Anterior cingulate cortex (tissue), 58 donors: ENCODE measurements at places on chromosomes 2 and 18.

GRCh38 chr18:71936744-71937143, 607.4 kb downstream of the CBLN2 start:
- DNase-seq, result no peak

- peak; percentile 7 for DNase-seq
Measured at GRCh38 chr2:10408649-10409579, 39.2 kb downstream of the ODC1 start.

DNA sequence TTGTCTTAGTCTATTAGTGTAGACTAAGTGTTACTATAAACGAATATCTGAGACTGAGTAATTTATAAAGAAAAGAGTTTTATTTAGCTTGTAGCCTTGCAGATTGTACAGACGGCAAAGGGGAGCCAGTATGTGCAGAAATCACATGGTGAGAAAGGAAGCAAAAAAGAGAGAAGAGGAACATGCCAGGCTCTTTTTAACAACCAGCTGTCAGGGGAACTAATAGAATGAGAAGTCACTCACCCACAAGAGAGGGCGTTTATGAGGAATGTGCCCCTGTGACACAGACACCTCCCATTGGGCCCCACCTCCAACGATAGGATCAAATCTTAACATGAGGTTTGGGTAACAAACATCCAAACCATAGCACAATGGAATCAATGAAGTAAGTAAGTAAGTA, 20.6 kb upstream of the ZNF804A start:
- DNase-seq, result no peak

DNA sequence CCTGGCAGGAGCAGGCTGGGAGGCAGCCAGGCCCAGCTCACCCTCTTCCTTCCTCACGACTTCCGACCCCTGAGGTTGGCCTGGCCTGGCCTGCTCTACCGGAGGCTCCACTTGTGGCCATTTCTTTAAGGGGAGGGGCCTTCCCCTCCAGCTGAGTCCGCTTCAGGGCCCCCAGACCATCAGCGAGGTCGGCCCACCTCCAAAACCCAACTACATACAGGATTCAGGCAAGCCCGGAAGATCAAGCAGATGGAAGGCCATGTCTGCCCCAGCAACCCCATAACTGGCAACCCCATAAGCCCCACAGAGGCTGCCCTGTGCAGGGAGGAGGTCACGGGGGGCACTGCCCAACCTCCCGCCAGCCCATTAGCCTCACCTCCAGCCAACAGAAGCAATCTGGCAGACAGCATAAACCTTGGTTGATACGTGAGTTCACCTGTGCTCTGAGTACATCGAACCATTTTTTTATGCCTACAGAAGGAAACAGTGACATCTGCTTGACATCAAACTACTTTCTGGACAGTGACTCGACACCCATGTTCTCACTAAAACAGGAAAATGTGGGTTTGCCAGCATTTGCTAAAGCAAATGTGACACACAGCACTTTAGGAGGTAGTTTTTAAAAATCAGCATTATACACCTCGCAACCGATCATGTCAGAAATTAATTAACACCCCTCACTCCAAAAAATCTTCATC, 98.9 kb downstream of the EIPR1 start:
- no peak for DNase-seq

DNA sequence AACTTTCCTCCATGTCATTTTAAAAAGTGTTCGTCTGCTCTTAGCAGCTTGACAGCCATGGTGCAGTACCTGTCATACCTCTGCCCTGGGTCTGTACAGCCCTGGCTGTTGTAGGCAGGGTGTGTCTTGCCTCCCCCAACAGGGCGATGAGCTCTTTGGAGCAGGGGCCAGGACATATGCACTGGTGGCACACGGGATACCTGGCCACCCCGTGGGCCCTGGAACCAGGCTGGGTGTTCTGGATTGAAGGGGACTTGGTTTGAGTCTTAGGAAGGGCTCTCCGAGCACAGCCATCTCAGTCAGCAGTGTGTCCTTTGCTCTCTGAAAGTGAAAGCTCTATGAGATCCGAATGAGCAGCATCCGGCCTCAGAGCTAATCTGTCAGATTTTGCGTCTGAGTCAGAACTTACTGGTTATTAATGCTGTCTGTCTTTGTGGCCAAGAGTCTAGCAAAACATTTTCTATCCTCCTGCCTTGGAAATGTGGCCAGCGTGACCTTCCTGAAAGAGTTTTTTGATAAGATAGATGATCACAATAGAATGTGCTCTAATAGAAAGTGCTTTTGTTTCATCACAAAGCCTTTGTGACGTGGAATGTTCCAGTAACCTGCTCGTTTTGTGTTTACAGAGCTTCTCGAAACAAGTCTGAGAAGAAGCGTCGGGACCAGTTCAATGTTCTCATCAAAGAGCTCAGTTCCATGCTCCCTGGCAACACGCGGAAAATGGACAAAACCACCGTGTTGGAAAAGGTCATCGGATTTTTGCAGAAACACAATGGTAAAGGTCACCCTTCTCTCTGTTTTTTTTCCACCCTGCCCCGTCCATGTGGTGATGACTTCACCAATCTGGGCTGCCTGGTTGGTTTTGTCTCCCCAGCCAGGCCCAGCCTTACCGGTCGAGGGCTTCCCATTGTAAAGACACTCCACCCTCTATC, 77.3 kb upstream of the RPL31 start:
- DNase-seq, result no peak

DNA sequence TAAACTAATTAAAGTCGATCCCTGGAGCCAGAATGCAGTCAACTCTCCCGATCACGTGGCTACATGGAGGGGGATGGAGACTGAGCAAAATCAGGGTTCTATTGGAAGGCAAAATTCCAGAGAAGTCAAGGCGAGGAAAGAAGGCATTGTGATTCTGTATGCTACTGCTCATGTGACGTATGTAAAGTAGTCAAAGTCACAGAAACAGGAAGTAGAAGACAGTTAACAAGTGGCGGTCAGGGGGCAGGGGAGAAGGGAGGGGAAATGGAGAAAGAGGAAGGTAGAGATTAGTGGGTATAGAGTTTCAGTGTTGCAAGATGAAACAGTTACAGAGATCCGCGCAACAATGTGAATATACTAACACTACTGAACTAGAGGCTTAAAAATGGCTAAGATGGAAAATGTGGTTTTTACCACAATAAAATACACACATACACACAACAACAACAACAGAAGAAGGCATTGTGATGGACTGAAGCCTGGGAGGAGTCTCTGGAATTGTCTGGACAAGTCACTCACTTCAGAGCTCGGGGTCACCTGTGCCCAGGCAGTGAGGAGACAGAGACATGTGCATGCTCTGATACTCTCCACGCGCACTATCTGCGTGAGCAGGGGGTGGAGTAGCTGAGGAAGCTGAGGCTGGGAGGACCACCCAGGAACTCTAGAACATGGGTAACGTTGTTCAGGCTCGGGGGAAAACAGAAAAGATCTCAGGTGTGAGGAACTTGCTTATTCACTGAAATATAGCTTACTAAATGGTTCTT, 89.9 kb upstream of the CDCA7 start:
- no peak for DNase-seq

DNA sequence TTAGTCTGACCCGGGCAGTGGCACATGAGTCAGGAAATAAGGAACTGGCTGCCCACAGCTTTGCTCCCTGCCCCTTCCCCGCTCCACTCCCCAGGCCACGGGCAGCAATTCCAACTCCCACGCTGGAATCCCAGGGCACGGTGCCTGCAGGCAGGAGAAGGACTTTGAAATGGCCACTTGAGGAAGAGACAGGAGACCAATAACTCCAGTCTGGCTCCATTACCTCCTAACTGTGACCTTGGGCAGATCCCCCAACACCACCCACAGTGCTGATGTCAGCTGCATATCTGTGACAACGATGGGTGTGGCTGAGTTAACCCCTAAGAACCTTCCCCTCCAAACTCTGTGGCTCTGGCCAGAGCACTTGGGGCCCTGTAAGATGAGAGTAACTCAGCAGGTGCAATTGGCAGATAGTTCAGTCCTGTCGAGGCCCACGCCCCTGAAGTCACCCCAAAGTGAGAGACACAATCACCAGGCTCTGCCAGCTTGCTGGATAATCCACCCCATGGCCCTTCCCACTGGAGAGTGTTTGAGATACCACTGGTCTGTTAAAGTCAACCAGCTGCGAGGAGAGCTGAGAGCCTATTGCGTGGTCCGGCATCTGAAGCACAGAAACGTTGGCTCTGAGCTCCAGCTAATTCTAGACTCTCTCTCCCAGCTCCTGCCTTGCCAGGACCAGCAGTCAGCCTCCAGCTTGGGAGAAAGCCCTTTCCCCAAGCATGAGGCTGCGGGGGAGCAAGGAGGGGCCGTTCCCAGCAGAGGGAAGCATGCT, 175.2 kb downstream of the TNS1 start:
- DNase-seq, result no peak

- DNase-seq, result no peak
Measured at GRCh38 chr2:143467011-143467410, 337.8 kb downstream of the ARHGAP15 start.

- no peak for DNase-seq
Measured at GRCh38 chr2:147560810-147561535, 283.9 kb upstream of the ACVR2A start.

GRCh38 chr18:34809451-34810072, 99.5 kb downstream of the DTNA start:
- DNase-seq, result peak; percentile 19

DNA sequence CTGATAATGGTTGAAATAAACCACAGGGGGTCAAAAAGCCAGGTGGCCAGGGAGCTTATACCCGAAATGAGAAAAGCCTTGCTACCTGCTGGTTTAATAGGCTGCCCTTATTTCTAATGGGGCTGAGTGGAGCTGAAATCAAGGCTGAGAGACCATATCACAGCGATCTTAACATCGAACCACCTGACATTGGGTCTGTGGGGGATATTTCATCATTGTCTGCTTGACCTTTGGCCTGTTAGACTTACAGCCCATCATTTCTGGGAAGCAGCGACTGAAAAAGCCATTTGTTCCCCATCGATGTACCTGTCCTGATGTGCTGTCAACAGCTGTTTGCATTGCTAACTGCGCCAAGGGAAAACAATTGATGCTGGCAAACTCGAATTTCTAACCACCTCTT, 199.7 kb upstream of the SLC14A2 start:
- no peak for DNase-seq

- no peak for DNase-seq
Measured at GRCh38 chr2:212958757-212959295, 192.6 kb downstream of the IKZF2 start.

- no peak for DNase-seq
Measured at GRCh38 chr2:133377021-133377481, 191.2 kb downstream of the NCKAP5 start.

DNA sequence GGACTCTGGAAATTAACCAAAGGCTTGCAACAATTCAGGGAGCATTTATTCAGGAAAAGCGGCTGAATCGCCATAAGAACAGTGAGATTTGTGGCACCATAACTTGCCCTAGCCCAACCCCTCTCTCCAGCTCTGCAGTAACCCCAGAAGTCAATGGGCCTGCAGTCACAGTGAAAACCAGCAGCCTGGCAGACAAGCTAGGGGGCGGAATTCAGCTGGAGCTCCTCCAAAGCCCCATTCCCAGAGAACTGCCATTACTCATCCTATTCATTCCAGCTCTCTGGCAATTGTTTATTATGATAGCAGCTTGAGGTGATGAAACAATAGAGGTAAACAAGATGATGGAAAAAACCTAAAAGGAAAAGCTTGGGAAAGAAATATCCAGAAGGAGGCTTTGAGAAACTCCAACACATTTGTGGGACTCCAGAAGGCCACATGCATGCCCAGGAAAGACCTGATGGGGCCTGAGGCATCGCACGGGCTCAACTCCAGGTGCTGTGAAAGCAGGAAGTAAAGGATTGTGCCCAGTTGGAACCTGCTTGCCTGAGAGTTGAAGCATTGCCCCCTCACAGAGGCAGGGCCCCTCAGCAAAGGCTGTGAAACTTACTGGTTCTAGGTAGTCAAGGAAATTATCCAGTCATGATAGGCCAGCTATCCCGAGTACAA, 126.7 kb downstream of the TWIST2 start:
- no peak for DNase-seq

DNA sequence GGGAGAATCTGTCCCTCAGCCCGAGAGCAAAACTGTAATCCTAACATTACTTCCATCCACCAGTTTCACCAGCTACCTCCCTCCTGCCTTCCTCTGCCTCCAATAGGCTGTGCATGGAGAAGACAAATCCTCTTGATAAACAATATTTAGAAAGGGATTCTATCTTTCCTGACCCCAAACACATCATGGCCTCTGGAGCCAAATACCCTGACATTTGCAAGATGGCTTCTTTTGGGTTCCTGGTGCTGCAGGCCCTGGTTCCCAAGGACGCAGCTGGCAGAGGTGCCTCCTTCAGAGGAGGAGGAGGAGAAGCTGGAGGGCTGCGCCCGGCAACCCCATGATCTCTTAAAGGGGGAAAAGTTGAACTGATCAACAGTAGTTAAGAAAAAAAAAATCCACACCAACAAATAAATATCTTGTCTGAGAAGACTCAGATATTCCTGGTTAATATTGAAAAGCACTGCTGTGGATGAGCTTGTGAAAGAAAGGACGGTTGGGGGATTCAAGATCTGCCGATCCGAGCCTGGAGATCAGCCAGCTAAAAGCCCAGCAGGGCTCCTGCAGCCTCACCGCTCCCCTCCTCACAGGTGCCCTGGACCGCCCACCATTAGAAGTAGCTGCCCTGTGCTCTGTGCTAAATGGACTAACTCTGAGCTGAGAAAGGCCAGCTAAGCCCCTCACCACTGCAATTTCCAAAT, 116.8 kb downstream of the MSH2 start:
- DNase-seq, result no peak

DNA sequence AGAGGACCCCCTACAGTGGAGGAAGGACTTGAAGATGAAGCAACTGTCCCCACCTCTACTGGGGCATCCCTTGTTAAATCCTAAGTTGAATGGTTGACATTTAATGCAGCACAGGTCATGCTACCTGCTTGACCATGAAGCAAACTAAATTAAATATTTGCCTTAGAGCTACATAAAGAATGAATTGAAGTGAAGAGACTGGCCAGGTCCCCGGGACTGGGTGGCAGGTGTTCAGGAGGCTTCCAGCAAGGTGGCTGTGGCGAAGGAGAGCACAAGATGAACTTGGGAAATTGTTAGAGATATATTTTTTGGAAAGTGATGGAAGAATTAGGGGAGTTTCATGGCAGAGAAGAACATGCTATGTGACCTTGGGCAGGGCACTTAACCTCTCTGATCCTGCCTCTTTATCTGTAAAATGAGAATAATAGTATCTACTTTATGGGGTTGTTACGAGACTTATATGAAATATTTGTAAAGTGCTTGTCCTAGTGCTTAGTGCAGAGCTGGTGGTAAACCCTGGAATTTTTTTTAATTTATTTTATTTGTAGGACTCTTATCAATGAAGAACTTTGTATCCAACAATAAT, 37.3 kb downstream of the EFR3B start:
- DNase-seq, result no peak

DNA sequence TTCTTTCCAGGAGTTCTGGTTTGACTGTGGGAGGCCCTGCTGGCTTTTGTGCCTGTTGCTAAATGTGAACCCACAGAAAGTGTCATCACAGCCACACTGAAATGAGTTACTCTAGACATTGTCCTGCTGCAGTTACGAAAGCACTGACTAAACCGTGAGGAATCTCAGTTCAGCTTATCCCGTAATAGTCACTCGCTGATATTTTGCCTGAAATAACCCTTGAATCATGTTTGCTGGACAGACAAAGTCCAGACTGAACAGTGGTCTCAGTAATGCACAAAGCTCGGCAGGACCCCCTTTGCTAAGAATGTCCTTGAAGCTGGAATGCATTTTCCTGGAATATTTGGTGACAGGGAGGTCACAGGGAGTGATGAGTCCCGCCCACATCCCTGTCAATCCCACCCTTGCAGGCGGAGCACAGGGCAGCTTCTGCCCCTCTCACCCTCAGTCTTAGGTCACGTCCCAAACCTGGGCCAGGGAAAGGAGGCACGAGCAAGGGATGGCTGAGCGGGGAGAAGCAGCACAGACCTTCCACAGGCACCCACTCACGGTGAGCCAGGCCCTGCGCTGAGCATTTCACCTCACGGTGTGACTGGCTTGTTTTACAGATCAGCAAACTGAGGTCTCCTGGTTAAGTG, 53.4 kb downstream of the ADI1 start:
- DNase-seq, result no peak
